ENCODE measurements at places on chromosomes 3 and 15.

DNA sequence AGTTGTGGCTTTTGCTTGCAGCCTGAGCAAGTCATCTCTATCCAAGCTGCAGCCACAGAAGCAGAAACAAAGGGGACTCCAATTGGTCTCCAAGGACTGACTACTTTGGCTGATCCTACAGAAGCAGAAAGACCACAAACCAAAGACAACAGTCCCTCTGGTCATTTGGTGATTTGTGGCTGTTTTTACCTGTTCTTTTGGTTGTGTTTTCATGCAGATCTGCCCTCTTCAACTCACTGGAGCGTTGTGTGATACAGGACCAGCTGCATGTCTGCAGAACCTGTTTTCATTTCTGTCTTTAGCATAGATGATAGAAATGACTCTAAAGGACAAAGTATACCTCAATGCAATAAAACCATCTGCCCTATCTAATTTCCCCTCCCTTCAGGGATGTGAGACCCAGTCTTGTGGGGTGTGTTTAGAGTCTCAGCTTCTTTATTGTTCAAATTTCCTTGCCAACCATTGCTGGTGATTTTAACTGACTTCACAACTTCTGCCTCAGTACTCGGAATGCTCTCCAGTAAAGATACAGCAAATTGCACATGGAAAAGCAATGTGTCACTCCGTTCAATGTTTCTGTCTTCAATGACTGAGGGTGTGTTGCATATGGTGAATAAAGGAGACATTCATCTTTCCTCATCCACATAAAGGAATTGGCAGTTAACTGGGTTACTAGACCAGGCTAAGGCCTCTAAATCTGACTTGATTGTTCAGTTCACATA lies 48.9 kb upstream of the SLC7A14 start:
- DNase-seq: no peak

GRCh38 chr15:31503256-31503655 lies 176.6 kb downstream of the KLF13 start:
- DNase-seq: no peak

- DNase-seq: no peak
Observed at GRCh38 chr15:49830391-49830790, 209.5 kb downstream of the DTWD1 start.

- peak; percentile 40 for DNase-seq
Observed at GRCh38 chr3:171811913-171812335, 1.6 kb upstream of the PLD1 start.

GRCh38 chr3:176765382-176765900 lies 431.8 kb downstream of the TBL1XR1 start:
- no peak for DNase-seq

GRCh38 chr3:113968986-113969385 lies 21.2 kb downstream of the ZDHHC23 start:
- no peak for DNase-seq

GRCh38 chr3:23911397-23911796 lies 5.4 kb downstream of the NKIRAS1 start:
- no peak for DNase-seq
